ENCODE measurements at places on chromosomes 11 and 22.

DNA sequence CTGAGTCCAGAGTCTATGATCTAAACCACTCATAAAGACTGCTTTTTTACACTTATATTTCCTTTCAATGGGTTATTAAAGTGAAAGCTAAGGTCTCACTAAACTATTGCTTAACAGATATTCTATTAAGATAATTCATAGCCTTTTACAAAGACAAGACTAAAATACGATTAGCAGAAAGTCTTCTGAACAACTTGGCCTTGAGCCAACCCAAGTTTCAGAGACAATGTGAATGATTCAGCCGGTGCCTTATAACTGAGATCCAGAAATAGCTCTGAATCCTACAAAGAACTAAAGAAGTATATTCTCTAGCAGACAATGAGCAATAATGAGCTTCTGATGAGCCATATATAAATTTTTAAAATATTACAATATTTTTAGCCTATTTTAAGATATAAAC is 41.5 kb upstream of the CARD18 start:
- no peak for DNase-seq

DNA sequence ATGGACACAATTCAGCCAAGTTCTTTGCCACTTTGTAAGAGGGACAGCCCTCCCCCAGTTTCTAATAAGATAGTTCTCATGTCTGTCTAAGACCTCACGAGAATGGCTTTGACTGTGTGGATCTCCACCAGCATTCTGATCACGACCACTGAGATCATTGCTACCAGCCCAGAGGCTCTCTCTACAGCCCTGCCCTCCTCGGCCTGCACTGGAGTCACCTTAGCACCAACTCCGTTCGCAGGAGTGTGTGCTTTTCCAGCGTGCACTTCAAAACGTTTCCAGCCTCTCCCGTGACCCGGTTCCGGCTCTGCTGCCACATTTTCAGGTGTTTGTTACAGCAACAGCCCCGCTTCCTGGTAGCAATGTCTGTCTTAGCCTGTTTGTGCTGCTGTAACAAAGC is 26.2 kb downstream of the TSPAN32 start:
- DNase-seq, result no peak

GRCh38 chr11:125071846-125072217 is 8.7 kb downstream of the SLC37A2 start:
- no peak for DNase-seq

GRCh38 chr22:42797011-42797410 is 60.1 kb downstream of the ARFGAP3 start:
- DNase-seq, result no peak

GRCh38 chr11:26331911-26332571 is at the start of gene ANO3:
Gene ANO3 (plus strand): TSS chr11:26332130. CDS start chr11:26332276, 146 bp downstream.
- no peak for DNase-seq

DNA sequence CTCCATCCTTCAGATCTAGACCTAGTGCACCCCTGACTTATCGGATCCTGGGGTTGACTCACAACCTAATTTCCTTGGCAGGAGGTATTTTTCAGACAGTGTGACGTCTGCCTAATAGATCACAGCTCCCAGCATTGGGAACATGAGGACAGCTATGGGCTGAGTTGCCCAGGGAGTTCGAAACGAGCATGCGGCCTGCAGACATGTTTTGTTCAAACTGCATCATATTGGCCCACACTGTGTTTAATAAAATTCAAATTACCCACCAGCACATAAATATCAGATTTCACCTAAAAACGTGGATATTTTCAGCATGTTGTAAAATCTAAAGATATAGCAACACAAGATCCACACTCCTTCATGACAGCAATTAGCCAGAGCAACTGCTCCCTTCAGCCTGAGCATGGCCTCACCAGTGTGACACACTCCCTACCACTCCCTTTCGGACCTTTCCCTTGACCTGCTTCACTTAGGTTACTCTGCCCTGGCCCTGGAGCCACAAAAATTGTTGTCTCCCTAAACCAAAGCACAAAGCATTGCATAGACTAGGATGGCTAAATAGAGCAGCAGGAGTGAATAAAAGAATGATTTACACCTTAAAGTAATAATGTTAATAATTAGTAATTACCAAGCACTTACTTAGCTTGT is 53.6 kb upstream of the USP47 start:
- no peak for DNase-seq

- no peak for DNase-seq
Observed at GRCh38 chr11:94870422-94870821, 102.3 kb downstream of the AMOTL1 start.

- DNase-seq, result no peak
Observed at GRCh38 chr22:42521228-42521546, 1.6 kb upstream of the RRP7A start.

- DNase-seq, result no peak
Observed at GRCh38 chr11:90453525-90453924, 230.7 kb upstream of the CHORDC1 start.

- DNase-seq, result no peak
Observed at GRCh38 chr22:29517215-29517908, 36.2 kb downstream of the THOC5 start.

DNA sequence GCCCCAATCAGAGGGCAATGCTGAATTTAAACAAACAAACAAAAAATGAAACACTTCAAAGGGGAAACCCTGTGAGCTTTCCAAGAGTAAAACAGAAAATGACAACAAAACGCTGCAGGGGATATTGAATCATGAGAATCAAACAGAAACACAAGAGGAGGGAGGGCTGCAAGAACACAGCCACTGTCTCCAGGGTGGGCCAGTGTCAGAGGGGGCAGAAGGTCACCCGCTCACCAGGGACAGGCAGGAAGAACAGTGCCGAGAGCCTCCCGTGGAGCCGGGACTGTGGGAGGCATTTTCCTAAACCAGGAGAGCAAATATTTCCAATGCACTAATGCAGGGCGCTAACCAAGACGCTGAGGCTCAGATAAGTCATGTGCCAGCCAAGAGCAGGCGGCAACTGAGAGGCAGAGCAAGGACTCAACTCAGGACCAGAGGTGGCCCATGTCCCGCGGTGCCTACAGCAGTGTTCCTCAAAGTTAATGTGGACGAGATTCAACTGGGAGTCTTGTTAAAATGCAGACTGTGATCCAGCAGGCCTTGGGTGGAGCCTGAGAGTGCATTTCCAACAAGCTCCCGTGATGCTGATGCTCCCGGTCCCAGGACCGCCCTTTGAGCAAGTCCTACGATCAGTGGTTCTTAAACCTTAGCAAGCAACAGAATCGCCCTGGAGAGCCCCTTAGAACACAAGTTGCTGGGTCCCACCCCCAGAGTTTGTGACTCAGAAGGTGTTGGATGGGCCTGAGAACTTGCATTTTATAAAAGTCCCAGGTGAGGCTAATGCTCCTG is 197.2 kb downstream of the TENM4 start:
- no peak for DNase-seq

- DNase-seq, result no peak
Observed at GRCh38 chr22:25334162-25334490, 114.7 kb downstream of the CRYBB2 start.

DNA sequence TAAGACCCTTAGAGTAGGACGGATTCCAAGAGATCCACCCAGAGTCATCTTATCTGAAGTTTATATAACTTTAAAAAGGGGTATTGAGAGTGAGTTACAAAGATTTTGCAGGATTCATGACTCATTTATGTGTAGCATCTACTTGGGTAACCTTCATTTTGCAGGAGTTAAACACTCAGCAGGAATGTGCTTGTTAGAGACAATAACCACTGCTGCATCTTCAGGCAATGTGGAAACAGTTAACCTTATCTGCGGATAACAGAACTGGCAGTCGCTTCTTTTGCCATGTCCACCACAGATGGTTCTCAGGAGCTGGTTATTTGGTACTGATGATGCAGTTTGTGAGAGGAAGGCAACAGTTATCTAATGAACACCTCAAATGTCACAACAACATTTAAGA is 417.9 kb upstream of the DDI1 start:
- DNase-seq, result no peak

- no peak for DNase-seq
Observed at GRCh38 chr11:131683666-131684065, 313.3 kb downstream of the NTM start.

- DNase-seq, result no peak
Observed at GRCh38 chr22:37549704-37550059, 10.6 kb upstream of the CDC42EP1 start.

GRCh38 chr11:9380773-9381172 is 3.7 kb upstream of the IPO7 start:
- DNase-seq, result no peak

DNA sequence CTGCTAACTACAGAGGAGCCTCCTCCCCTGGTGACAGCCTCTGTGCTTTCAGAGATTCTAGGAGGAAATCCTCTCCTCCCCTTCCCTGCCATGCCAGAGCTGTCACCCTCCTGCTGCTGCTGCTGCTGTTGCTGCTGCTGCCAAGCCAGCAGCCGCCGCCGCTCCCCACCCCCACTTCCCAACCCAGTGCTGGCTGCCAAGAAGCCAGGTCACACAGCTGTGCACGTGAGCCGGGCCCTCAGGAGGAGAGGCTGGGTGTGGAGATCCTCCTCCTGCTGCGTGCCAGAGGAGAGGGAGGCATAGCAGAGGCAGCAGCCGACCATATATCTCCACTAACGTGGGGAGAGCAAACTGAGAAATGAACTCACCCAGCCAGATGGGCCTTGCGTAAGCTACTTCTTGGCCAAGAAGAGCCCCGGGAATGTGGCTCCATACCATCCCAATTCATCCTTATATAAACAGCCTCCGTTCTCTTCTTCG is 12.4 kb downstream of the CRY2 start:
- no peak for DNase-seq

- DNase-seq, result no peak
Observed at GRCh38 chr22:50197856-50198623, 2.8 kb upstream of the SELENOO start.

GRCh38 chr11:96088914-96089313 is 165.0 kb upstream of the MTMR2 start:
- DNase-seq, result no peak

DNA sequence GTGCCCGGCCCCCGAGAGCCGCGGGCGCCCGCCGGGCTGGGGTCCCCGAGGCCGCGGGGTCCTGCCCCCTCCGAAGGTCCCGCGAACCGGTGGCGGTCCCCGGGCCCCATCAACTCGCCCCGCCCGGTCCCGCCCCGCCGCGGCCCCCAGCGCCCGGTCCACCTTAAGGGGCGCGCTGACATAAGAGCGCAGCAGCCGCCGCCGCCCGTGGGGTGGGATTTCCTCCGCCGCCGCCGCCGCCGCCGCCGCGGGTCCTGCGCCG is at the start of gene ZDHHC8:
Gene ZDHHC8, plus strand, starts transcription at position 208 of the 262 bp plus-strand sequence. CDS start 144 bp downstream, outside the sequence.
- DNase-seq, result no peak

DNA sequence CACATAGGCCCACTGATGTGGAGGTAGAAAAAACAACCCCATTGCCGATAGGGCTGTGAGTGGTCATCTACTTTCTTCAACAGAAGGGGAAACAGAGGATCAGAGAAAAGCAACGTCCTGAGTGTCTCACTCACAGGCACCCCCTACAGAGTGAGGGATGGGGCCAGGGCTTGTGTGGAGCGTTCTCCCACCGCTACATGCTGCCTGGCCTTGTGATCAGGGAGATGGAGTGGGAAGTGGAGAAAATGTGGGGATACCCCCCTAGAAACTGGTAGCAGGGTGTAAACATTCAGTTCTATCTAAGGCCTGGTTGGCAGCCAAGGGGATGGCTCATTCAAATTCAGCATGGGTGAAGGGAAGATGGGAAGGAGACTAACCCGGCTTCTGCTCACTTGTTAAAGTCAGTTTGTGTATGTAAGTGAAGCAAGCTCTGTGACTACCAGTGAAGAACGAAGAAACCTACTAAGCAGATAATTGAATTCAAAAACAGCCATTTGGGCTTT is 73.0 kb upstream of the NAV2 start:
- DNase-seq, result no peak

DNA sequence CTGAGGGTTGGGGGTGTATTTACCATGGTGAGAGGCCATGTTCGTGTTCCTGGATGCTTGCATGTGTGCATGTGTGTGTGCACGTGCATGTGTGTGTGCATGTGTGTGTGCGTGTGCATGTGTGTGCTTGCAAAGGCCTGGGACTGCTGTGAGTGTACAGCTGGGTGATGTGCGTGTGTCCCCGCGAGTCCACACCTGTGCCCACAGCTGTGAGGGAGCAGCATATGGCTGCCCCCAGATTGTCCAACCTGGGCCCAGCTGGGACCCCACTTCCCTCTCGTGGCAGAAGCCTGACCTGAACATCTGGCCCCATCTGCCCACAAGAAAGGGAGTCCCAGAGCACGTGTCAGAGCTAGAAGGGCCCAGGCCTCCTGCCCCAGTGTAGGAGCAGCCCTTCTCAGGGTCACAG is 8.4 kb upstream of the CD248 start:
- no peak for DNase-seq

- DNase-seq, result no peak
Observed at GRCh38 chr11:15497366-15497765, 382.6 kb downstream of the INSC start.

GRCh38 chr11:79078456-79078855 is 362.4 kb downstream of the TENM4 start:
- DNase-seq, result no peak

DNA sequence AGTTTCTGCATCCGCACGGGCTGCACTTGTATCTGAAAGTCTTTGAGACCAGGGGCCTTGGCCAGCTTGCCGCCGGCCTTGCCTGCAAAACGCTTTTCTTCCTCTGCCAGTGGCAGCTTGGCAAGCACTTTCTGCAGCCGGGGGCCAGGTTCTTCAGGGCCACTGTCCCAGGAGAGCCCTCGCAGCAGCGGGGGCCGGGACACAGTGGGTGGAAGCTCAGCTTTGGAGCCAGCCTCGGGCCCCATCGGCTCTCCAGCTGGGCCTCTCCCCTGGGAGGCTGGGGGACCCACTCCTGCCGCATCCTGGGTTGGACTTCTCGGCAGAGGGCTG is 57.5 kb upstream of the LYVE1 start:
- DNase-seq, result no peak

GRCh38 chr11:111310723-111311122 is 12.4 kb downstream of the POU2AF3 start:
- no peak for DNase-seq

DNA sequence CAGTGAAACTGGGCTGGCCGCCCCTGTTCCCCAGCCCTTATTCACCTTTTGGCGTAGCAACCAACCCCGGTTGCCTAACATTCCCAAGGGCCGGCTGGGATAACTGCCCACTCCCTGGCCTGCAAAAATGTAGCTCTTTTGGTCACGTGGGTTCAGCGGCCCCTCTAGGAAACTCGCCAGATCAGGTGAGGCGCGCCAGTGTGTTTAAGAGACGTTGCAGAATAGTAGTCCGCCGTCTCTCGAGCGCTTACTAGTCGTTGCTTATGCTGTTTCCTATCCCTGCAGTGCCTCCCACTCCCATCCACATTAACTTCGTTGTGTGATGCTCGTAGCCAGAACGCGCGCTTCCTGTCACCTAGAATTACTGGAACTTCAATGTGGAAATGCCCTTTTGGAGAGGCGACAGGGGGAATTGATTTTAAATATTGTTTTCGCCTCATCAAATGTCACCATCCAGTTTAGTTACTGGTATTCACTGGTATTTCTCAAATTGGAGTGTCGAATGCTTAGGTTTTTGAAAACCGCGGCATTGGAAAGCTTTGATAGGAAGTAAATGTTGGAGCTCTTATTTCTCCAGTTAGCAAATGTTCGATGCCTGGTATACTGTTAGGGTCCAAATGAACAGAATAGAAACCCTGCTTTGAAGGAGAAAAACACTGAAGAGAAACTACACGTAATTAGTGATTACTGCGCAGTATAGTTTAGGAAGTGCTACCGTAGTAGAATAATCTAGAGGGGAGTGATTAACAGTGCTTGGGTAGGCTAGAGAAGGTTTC is 823 bp downstream of the CEP57 start:
- no peak for DNase-seq

- no peak for DNase-seq
Observed at GRCh38 chr22:45238957-45239680, 1.6 kb downstream of the KIAA0930 start.

- no peak for DNase-seq
Observed at GRCh38 chr11:134542401-134543165, 130.5 kb upstream of the B3GAT1 start.
